ENCODE measurements at places on chromosomes 16 and 17. TPM values are rescaled to one million over a fixed set of nuclear protein-coding genes. Genes with fewer than 3 reads are reported as not detected.
A peak's percentile ranks its signal among the peaks of the same experiment; 100 is the strongest.

NPIPB9 gene
- polyA plus RNA-seq: 0.20 TPM

GRCh38 chr17:4516735-4517134 lies 18.1 kb downstream of the SPNS2 start:
- peaks cover 10% of the 10 kb centered on the region for H3K4me1 ChIP-seq
- H3K36me3 ChIP-seq: no peaks in the 10 kb centered on the region
- DNase-seq: no peak
- no peak overlapping the region for H3K4me3 ChIP-seq
- peaks cover 8% of the 10 kb centered on the region for H3K27me3 ChIP-seq

DNA sequence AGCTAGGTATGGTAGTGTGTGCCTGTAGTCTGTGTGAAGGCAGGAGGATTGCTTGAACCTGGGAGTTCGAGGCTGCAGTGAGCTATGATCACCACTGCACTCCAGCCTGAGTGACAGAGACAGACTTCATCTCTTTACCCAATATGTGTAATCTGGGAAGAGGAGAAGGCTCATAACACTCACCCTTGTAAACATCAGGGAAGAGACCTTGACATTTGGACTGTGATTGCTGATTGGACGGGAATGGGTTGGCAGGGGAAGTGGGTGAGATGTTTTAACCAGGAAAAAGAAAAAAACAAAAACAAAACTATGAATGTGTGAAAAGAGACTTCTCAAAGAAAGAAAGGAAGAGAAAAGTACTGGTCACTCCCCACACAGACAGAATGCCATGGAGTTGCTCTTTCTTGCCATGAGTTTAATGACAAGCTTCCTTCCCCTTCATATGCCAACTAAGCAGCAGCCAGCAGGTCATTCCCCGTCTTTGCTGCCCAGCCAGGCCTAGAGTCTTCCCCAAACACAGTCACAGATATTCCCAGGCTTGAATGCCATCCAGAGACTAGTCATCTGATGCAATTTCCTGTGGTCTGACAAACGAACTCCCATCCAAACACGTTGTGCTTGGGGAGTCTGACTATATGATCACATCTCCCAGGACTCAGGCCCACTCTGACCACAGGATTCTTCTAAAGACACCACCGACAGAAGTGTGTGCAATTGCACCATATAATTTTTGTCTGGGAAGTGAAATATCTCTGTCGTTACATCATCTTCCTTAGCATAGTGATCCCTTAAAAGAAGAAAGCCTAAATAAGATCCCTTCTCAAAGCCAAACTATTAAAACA lies 3.6 kb upstream of the XAF1 start:
- H3K27ac ChIP-seq: peak overlapping the region; percentile 27
- H3K27me3 ChIP-seq: no peaks in the 10 kb centered on the region
- H3K4me3 ChIP-seq: no peak overlapping the region
- H3K36me3 ChIP-seq: no peaks in the 10 kb centered on the region
- H3K4me1 ChIP-seq: peaks cover 24% of the 10 kb centered on the region

DVL2 gene
- 3.7 TPM for polyA plus RNA-seq

GRCh38 chr17:60573236-60574051 lies 26.5 kb upstream of the PPM1D start:
- H3K36me3 ChIP-seq: no peaks in the 10 kb centered on the region
- H3K27me3 ChIP-seq: no peaks in the 10 kb centered on the region
- DNase-seq: no peak
- H3K4me1 ChIP-seq: no peaks in the 10 kb centered on the region
- no peak overlapping the region for H3K27ac ChIP-seq

- H3K27me3 ChIP-seq: no peaks in the 10 kb centered on the region
- H3K4me1 ChIP-seq: no peaks in the 10 kb centered on the region
- no peak overlapping the region for H3K27ac ChIP-seq
- H3K4me3 ChIP-seq: no peak overlapping the region
- H3K36me3 ChIP-seq: no peaks in the 10 kb centered on the region
Observed at GRCh38 chr16:26644912-26645543, 421.7 kb upstream of the C16orf82 start.

GRCh38 chr17:34379868-34380267 lies 16.8 kb upstream of the CCL1 start:
- no peaks in the 10 kb centered on the region for H3K36me3 ChIP-seq
- no peak for DNase-seq

DNA sequence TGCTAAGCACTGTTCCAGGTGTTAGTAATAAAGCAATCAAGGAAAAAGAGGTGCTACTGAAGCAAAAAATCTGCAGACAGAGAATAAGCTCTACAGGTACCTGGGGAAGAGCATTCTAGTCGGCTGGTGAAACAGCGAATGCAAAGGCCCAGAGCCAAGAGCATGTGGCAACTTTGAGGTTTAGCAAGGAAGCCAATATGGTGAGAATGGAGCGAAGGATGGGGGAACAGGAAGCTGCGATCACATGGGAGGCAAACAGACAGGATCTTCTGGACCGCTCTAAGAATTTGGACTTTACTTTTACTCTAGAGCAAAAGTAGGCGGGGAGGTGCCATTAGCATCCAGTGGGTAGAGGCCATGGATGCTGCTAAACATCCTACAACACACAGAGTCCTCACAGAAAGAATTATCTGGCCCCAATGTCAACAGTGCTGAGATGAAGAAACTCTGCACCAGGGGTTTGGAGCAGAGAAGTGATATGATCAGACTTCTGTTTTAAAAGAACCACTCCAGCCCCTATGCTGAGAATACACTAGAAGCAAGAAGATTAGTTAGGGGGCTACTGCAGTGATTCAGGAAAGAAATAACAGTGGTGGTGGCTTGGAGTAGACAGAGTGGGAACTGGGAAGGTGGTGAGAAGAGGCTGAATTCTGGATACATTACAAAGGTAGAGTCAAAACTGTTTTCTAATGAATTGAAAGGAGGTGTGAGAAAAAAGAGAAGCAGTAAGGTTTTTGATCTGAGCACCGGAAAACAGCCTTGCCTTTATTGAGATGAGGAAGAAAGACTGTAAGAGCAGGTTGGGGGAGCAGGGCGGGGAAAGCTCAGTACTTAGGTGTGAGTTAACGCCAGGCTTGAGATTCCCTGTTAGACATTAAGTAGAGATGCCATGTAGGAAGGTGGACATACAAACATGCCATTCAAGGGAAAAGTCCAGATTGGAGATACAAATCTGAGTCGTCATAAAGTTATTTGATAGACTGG lies 11.0 kb downstream of the EFTUD2 start:
- H3K27ac ChIP-seq: no peak overlapping the region
- H3K36me3 ChIP-seq: peaks cover 25% of the 10 kb centered on the region
- no peak overlapping the region for H3K4me3 ChIP-seq
- H3K4me1 ChIP-seq: no peaks in the 10 kb centered on the region

GRCh38 chr17:65066901-65067300 lies 10.4 kb upstream of the GNA13 start:
- peaks cover 37% of the 10 kb centered on the region for H3K4me1 ChIP-seq
- no peak overlapping the region for H3K4me3 ChIP-seq
- H3K36me3 ChIP-seq: no peaks in the 10 kb centered on the region
- no peaks in the 10 kb centered on the region for H3K27me3 ChIP-seq
- no peak overlapping the region for H3K27ac ChIP-seq

GRCh38 chr17:66508896-66509844 lies 206.8 kb downstream of the PRKCA start:
- peaks cover 47% of the 10 kb centered on the region for H3K4me1 ChIP-seq
- DNase-seq: peak; percentile 89
- no peaks in the 10 kb centered on the region for H3K36me3 ChIP-seq
- no peaks in the 10 kb centered on the region for H3K27me3 ChIP-seq
- peak overlapping the region; percentile 11 for H3K4me3 ChIP-seq

ZNF469 gene
- not detected for polyA plus RNA-seq

- DNase-seq: no peak
- no peak overlapping the region for H3K4me3 ChIP-seq
- H3K27me3 ChIP-seq: no peaks in the 10 kb centered on the region
- H3K27ac ChIP-seq: no peak overlapping the region
Observed at GRCh38 chr17:63295288-63295687, 150.8 kb downstream of the CYB561 start.

DNA sequence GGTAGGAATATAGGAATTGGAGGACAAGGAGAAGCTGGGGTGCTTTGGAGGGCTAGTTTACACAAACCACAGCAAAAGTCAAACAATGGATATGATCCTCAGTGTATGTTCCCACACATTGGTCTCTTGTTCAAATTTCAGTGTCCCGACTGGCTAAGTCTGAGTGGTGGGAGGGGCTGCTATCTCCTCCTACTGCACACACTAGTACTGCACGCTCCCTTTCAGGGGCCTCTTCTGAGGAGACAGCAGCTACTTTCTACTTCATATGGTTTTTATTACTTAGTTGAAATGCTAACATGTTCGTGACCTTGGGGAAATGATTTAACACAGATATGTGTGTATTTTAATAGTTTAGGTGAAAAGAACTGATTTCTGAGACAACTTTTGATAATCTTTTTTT lies 18.8 kb upstream of the KRT10 start:
- no peak overlapping the region for H3K4me3 ChIP-seq
- no peaks in the 10 kb centered on the region for H3K36me3 ChIP-seq
- H3K27me3 ChIP-seq: no peaks in the 10 kb centered on the region
- no peak for DNase-seq
- no peak overlapping the region for H3K27ac ChIP-seq
- H3K4me1 ChIP-seq: no peaks in the 10 kb centered on the region

DNA sequence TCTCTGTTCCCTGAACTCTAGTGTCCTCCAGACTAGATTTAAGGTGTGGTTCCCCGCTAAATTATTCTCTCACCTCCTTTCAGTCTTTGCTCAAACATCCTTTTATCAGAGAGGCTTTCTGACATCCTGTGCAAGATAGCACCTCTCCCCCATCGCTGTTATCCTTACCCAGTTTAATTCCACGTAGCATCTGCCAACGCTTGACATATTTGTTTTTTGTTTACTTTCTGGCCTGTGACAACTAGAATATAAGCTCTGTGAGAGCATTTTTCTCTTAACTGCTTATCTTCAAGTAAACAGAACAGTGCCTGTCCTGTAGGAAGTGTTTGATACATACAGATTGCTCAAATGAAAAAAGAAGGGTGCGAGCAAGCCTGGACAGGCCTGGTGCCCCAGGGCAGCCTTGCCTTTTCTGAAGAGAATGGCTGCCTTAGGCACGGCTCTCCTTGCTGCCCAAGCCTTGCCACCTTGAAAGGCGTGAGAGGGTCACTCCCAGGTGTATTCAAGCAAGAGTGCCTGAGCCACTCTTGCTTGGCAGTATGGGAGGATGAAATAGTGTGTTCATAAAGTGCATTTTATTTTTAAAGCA lies 9.7 kb downstream of the DYNLL2 start:
- H3K27ac ChIP-seq: no peak overlapping the region
- H3K4me3 ChIP-seq: no peak overlapping the region
- no peaks in the 10 kb centered on the region for H3K27me3 ChIP-seq
- no peak for DNase-seq

- no peak for DNase-seq
- H3K4me3 ChIP-seq: no peak overlapping the region
- H3K36me3 ChIP-seq: peaks cover 11% of the 10 kb centered on the region
- no peaks in the 10 kb centered on the region for H3K27me3 ChIP-seq
Observed at GRCh38 chr17:76419576-76420260, 33.2 kb downstream of the UBE2O start.

- H3K4me1 ChIP-seq: peaks cover 11% of the 10 kb centered on the region
- H3K4me3 ChIP-seq: no peak within 1 kb of the TSS
- no peak within 1 kb of the TSS for H3K27ac ChIP-seq
- DNase-seq: no peak
Observed at GRCh38 chr16:3098459-3099394, at the start of gene ZSCAN10. ZSCAN10 (minus strand) TSS chr16:3099294; CDS start chr16:3092937, 6,357 bp downstream.

- no peaks in the 10 kb centered on the region for H3K36me3 ChIP-seq
- H3K27me3 ChIP-seq: peaks cover 63% of the 10 kb centered on the region
- no peak overlapping the region for H3K27ac ChIP-seq
Observed at GRCh38 chr17:19540706-19541370, 7.2 kb downstream of the SLC47A1 start.

DNA sequence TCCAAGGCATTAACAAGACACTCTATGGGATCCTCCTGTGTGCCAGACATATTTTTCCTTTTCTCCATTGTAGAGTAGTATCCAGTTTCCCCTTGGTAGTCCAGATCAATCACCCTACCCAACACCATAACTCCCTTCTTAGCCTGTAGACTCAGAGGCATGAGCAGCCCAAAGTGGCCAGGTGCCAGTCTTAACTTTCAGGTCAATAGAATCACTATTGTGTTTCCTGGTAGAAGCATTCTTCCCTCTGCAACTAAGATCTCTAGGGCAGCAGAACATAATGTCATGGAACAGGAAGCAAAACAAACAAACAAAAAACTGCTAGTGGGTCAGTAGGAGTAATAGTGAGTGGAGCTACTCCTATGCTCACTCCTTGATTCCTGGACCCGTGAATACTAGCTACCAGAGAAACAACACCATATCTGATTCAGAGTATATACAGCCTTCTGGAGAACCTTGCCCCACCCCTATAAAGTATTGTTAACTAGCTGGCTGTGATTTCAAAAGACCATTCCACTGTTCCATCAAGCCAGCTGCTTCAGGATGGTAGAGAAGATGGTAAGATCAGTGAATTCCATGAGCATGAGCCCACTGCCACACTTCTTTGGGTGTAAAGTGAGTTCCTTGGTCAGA lies 11.2 kb upstream of the CLEC19A start:
- no peak overlapping the region for H3K27ac ChIP-seq
- no peak for DNase-seq
- H3K4me1 ChIP-seq: no peaks in the 10 kb centered on the region
- no peaks in the 10 kb centered on the region for H3K36me3 ChIP-seq
- no peaks in the 10 kb centered on the region for H3K27me3 ChIP-seq
- no peak overlapping the region for H3K4me3 ChIP-seq

ZG16 gene
- polyA plus RNA-seq: not detected

GRCh38 chr17:65417406-65418221 lies 143.8 kb downstream of the AXIN2 start:
- no peaks in the 10 kb centered on the region for H3K27me3 ChIP-seq
- DNase-seq: no peak
- H3K36me3 ChIP-seq: no peaks in the 10 kb centered on the region
- H3K4me3 ChIP-seq: no peak overlapping the region
- H3K4me1 ChIP-seq: no peaks in the 10 kb centered on the region
- no peak overlapping the region for H3K27ac ChIP-seq

PARN gene
- polyA plus RNA-seq: 33.9 TPM

- H3K27me3 ChIP-seq: peaks cover 11% of the 10 kb centered on the region
- peak; percentile 32 for DNase-seq
- H3K36me3 ChIP-seq: no peaks in the 10 kb centered on the region
- H3K27ac ChIP-seq: no peak overlapping the region
- peaks cover 24% of the 10 kb centered on the region for H3K4me1 ChIP-seq
- no peak overlapping the region for H3K4me3 ChIP-seq
Observed at GRCh38 chr16:66359012-66359411, 7.5 kb upstream of the CDH5 start.

GDPD3 gene
- polyA plus RNA-seq: 0.68 TPM

- H3K27ac ChIP-seq: no peak overlapping the region
- no peak overlapping the region for H3K4me3 ChIP-seq
- H3K36me3 ChIP-seq: no peaks in the 10 kb centered on the region
- H3K4me1 ChIP-seq: peaks cover 8% of the 10 kb centered on the region
- DNase-seq: no peak
- no peaks in the 10 kb centered on the region for H3K27me3 ChIP-seq
Observed at GRCh38 chr17:42891539-42892152, 9.0 kb upstream of the G6PC1 start.

MT1F gene
- 4.1 TPM for polyA plus RNA-seq

- no peaks in the 10 kb centered on the region for H3K27me3 ChIP-seq
- H3K4me3 ChIP-seq: no peak overlapping the region
- no peaks in the 10 kb centered on the region for H3K36me3 ChIP-seq
- DNase-seq: no peak
- peaks cover 34% of the 10 kb centered on the region for H3K4me1 ChIP-seq
Observed at GRCh38 chr17:47843391-47843730, 2.3 kb upstream of the SCRN2 start.

GRCh38 chr16:46974352-46974751 lies 878 bp upstream of the DNAJA2 start:
- peak overlapping the region; percentile 95 for H3K4me3 ChIP-seq
- H3K36me3 ChIP-seq: peaks cover 4% of the 10 kb centered on the region
- peaks cover 22% of the 10 kb centered on the region for H3K4me1 ChIP-seq
- no peaks in the 10 kb centered on the region for H3K27me3 ChIP-seq
- H3K27ac ChIP-seq: peak overlapping the region; percentile 94
